ENCODE measurements at places on chromosomes 7 and 10.

GRCh38 chr10:59631237-59631636 lies 78.4 kb downstream of the SLC16A9 start:
- DNase-seq = no peak

DNA sequence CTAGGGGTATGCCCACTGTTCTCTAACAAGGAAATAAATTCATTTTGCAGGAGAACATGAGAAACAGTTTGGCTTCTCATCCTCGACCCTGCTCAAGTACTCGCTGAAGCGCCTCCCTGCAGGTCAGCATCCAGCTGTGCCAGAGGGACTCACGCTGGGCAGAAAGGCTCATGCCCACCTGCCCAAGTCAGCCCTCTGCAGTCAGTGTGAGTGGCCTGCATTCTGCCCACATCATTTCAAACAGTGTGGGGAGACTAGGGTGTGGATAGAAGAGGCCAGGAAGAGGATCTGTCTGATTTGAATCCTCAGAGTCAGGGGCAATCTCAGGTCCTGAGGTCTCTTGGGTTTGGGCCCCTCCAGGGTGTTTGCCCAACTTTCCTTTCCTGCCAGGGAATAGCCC lies 297.8 kb downstream of the ELMO1 start:
- DNase-seq = no peak

DNA sequence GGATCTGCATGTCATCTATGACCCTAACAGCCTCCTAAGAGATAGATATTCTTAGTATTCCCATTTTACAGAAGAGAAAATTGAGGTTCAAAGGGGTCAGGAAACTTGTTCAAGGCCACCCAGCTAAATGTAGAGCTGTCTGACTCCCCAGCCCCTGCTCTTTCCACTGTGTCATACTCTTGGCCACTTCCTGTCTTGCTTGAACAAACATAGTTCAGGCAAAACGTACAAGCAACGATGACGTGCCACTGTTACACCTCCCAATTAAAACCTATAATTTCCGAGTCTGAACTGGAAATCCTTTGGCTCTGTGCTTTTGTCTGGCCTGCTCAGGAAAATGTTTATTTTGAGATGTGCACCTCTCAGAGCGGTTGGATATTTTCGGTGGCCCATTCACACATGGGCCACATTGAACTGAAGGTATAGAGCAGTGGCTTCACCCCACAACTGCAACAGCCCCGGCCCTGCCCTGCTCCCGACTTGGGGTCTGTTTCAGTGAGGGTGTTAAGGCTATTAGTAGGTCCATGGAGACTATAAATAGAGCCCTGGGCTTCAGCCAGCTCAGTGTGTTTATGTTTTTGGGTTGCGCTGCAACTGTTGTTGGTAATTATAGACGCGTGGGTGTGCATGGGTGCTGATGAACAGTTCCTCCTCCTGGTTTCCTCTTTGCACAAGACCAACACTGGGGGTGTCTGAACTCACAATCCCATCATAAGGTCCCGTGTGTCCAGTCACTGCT lies 172.3 kb upstream of the ADO start:
- peak; percentile 66 for DNase-seq

DNA sequence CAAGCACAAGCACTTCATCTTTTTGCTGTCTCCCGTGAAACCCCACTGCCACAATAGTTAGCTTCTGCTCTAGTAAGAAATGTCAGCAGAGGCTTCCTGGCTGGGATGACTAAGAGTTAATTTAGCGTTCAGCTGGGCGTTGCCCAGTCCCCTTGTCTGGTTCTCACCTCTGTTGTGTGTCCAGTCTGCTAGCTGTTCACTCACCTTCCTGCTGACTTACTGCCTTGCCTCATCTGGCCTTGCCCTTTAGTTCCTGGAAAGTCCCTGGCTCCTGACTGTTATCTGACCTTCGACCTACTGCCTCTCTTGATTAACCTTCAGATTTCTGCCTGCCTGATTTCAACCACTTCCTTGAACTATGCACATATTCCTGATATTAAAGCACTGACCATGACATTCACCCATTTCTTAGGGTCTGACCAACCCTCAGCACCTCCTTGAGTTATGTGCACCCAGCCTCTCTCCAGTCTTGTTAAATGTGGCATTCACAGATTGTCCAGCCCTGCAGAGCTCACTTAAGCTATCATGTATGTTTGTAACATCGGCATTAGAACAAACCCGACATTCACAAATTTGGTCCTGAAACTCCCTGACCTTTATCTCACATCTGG lies 30.3 kb downstream of the C7orf33 start:
- no peak for DNase-seq

DNA sequence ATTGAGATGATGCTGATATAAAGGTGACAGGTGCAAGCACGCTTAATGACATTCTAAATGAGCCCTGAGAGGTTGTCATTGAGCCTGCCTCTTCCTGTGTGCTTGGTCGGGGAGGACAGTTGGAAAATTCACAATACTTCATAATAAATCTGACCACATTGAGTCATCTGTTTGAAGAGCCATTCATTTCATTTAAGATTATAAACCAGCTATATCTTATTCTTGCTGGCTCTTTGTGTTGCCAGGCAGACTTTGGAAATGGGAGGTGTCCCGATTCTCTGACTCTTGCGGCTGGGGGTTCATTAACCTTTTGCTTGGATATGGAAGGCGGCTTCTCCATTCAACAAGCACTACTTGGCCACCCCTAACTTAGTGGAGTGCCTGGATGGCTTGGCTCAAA lies 198.2 kb downstream of the FANK1 start:
- no peak for DNase-seq

GRCh38 chr10:112842832-112843360 lies 107.2 kb upstream of the TCF7L2 start:
- DNase-seq = peak; percentile 22

DNA sequence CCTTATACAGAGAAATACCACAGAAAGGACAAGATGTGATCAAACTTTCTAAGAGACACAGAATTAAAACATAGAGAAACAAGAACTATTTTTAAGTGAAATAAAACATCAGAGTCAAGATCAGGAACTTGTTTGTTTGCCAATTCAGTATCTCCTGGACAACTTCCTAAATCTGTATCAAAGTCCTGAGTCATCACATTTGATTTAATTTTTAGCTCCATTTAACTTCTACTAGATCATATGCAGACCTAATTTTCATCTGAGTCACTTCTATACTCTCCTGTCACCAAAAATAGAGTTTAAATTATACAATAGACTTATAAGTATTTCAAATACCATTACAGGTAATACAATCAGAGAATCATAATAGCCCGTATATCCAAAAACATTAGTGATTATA lies 268.1 kb downstream of the PRKG1 start:
- DNase-seq = no peak

- no peak for DNase-seq
These were observed 298.9 kb downstream of the CSTF2T start for GRCh38 chr10:51400392-51401096.

GRCh38 chr10:35641676-35642034 lies 441 bp downstream of the FZD8 start:
- DNase-seq = peak; percentile 69

GRCh38 chr7:100353685-100354330 lies 4.1 kb upstream of the PILRB start:
- no peak for DNase-seq

DNA sequence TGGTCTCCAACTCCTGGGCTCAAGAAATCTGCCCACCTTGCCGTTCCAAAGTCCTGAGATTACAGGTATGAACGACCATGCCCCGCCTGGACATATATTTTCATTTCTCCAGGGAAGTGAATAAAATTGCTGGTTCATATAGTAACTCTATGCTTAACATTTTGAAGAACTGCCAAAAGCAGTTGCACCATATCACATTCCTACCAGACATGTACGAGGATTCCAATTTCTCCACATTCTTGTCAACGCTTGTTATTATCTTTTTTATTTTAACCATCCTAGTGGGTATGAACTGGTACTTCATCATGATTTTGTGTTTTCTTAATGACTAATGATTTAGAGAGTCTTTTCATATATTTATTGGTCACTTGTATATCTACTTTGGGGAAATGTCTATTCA lies 21.9 kb upstream of the CPN1 start:
- no peak for DNase-seq

GRCh38 chr7:17186745-17187530 lies 111.5 kb upstream of the AHR start:
- no peak for DNase-seq

DNA sequence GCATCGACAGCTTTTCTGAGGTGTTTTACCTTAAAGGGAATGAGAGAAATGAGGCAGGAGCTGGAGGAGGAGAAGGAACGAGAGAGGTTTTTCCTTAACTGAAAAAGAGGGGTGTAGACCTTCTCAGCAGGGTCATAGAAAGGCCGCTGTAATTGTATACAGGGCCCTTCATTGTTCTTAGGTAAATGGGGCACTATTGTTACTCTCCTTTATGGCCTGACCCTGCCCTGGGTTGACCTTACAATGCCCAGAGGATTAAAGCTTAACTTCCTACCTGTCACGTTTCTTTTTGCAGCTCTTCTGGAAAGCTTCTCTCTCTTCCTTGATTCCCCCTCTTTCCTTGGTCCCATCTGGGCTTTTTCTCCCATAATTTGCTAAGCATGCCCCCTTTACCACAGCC lies 13.7 kb upstream of the PDLIM1 start:
- no peak for DNase-seq

GRCh38 chr7:96084881-96085553 lies 236.9 kb downstream of the SLC25A13 start:
- DNase-seq = no peak

DNA sequence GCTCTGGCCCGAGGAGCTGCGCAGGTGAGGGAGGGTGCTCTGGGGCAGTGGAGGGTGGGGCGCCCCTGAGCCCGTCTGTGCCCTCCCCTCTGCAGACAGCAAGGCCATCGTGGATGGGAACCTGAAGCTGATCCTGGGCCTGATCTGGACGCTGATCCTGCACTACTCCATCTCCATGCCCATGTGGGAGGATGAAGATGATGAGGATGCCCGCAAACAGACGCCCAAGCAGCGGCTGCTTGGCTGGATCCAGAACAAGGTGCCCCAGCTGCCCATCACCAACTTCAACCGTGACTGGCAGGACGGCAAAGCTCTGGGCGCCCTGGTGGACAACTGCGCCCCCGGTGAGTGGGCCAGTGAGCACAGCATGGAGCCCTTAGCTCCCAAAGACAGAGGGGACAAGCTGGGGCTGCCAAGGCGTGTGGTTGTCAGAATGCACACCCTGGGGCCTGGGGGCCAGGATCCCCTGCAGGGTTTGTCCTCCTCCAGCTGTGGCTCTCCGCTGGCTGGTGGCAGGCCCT lies 5.1 kb downstream of the FLNC start:
- DNase-seq = no peak

DNA sequence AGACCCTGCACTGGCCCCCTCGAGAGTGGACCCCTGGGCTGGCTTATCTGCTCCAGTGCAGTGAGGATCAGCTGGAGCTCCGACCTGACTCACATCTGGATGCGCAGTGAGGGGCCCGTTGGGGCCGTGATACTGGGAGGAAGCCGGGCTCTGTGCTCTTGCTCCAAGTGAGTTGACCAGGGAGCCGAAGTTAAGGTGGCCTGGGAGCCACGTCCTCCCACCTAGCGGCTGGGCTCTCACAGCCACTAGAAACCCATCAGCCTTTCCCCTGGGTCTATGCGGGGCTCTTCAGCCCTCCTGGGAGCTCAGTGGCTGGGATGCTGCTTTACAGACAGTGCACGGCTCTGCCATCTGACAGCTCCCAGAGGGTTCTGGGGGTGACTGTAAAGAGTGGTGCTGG lies 9.1 kb downstream of the ALKBH4 start:
- no peak for DNase-seq

GRCh38 chr7:33814400-33814799 lies 90.9 kb upstream of the BMPER start:
- DNase-seq = no peak

DNA sequence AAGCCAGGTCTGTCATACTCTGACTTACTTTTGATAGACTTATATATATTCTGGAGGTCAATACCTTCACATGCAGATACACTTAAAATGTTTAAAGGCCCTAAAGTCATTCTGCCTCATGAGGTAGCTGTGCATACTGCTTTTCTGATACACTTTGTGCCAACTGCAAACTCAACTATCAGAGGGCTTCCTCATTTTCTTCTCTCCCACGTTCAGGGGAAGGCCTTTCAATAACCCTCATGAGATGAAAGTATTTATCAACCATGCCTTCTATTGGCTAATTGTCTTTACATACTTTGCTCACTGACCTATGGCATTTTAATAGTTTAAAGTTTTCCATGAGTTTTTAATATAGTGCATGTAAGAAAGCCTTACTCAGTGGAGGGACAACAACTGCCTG lies 112.7 kb upstream of the AMPH start:
- DNase-seq = no peak

- DNase-seq = peak; percentile 97
These were observed 442 bp upstream of the LZTS2 start for GRCh38 chr10:100998991-100999741.

DNA sequence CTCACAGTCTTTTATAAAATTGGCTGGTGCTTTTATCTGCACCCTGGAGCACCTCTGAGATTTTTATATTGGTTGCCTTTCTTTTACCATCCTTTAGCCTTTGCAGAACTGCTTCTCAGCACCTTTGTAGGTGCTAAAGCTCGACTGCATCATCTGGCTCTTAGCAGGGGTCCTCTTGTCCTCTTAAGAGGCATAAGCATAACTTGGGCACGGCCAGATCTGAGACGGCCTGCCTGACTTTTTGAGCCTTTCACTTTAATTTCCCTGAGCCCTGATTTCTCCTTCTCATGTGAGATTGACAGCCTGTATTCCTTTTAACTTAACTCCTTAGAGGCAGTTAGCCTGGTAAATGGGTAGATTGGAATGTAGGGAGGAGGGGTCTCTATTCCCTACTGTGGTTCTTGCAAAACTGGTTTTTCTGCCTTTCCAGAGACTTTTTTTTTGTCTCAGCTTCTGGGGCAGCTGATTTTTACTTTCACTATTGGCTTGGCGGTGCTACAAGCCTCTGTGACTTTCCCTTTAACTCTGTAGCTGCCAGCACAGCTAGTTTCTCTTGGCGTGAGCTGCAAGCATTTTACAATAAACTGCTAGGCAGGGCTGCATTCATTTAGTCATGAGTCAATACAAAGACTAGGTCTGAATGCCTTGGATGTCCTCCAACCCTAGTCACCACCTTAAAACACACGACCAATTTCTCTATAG lies 24.0 kb downstream of the ZPBP start:
- peak; percentile 13 for DNase-seq

GRCh38 chr10:5433182-5433581 lies 20.8 kb downstream of the NET1 start:
- DNase-seq = no peak

DNA sequence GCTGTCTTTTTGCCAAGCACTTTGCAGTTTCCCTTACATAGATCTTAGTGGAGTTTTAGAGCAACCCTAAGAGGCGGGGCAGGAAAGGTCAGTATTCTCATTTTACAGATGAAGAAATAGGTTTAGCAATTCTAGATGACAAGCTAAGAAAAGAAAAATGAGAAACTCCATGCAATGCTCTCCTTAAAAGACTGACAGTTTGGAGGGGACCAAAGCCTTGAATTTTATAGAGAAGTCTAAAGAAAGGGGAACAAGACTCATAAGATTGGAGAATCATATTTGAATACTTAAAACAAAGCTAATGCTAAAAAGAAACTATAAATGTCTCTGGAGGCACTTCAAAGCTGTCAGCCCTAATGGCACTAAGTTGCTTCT lies 19.6 kb downstream of the CEP55 start:
- DNase-seq = no peak

Data from GM20000 (cell line).